ENCODE measurements at places on chromosomes 5 and 9. TPM values are rescaled to one million over a fixed set of nuclear protein-coding genes. Genes with fewer than 3 reads are reported as not detected.

Gene ANKRD18B
- not detected for total RNA-seq

Gene NRG2
- total RNA-seq = not detected

Gene ZDHHC21
- 22.6 TPM for total RNA-seq

Gene TMEM8B
- 5.0 TPM for total RNA-seq

Gene GZMA
- total RNA-seq = not detected

Gene ADAMTS6
- 3.2 TPM for total RNA-seq

Gene MAST4
- total RNA-seq = 17.2 TPM

DNA sequence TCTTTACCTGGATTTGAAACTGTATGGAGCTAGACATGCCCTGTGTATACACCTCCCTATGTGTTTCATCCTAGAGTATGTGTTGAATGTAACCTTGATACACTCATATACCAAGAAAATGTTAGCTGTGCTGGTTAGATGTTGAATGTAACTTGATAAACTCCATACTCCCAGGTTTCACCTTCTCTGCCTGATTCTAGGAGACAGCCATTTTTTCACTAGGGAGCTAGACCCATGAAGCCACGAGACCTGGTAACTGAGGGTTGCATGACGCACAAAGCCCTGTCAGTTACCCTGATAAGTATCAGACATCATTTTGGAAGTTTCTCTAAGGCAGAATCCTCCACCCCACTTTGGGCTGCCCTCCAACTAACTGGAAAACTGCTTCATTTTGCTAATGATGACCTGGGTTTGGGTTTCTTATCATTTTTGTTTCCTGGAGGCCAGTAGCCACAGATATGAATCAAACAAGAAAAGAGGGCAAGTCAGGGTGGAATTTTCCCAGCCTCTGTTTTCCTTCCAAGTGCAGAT is 478.5 kb upstream of the KIF2A start:
- H3K27ac ChIP-seq = no peak overlapping the region
- no peaks in the 10 kb centered on the region for H3K36me3 ChIP-seq
- H3K27me3 ChIP-seq = no peaks in the 10 kb centered on the region
- no peak for DNase-seq
- H3K4me1 ChIP-seq = no peaks in the 10 kb centered on the region

DNA sequence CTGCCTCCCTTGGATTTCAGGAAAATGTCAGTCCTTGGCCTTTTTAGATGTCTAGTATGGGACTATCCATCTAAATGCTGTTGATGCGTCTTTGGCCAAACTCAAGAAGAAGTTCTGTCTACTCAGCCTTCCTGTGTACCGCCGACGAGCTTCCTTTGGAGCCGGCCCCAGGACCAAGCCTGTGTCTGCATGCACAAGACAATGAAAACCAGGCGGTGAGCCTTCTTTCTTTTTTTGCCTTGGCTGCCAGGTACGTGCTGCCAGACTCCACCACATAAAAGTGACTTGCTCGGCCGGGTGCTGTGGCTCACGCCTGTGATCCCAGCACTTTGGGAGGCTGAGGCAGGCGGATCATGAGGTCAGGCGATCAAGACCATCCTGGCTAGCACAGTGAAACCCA is 6.0 kb upstream of the NEURL1B start:
- no peak overlapping the region for H3K27ac ChIP-seq
- H3K36me3 ChIP-seq = no peaks in the 10 kb centered on the region
- peaks cover 14% of the 10 kb centered on the region for H3K27me3 ChIP-seq
- H3K4me1 ChIP-seq = no peaks in the 10 kb centered on the region
- H3K4me3 ChIP-seq = no peak overlapping the region

GRCh38 chr5:35860686-35861085 is 4.0 kb downstream of the IL7R start:
- H3K36me3 ChIP-seq = no peaks in the 10 kb centered on the region
- DNase-seq = no peak
- no peak overlapping the region for H3K4me3 ChIP-seq
- H3K4me1 ChIP-seq = peaks cover 8% of the 10 kb centered on the region
- no peak overlapping the region for H3K27ac ChIP-seq

DNA sequence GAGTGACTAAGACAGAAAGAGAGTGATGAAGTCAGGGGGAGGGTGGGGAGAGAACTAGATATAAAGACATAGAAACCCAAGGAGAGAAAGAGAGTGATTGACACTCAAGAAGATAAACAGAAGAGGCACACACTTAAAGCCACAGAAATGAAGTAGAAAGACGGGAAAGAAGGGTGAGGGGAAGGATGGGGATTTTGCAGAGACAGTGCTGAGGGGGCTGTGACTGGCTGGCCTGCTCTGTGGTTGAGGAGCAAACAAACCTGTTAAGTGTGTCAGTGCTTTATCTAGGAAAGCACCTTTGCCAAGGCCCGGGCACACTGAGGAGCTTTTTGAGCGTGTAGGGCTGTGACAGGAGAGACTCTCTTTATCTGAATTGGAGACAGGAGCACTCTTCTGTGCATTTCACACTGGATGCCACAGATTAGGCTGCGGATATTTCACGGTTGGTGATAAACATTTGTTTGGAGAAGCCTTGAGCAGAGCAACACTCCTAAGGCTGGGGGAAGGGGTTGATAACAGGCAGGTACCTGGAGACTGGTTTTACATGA is 109.1 kb downstream of the DOCK2 start:
- no peaks in the 10 kb centered on the region for H3K4me1 ChIP-seq
- H3K4me3 ChIP-seq = no peak overlapping the region
- DNase-seq = no peak
- H3K27ac ChIP-seq = no peak overlapping the region
- H3K36me3 ChIP-seq = peaks cover 95% of the 10 kb centered on the region

- H3K27me3 ChIP-seq = no peaks in the 10 kb centered on the region
- DNase-seq = no peak
- H3K4me3 ChIP-seq = no peak overlapping the region
- H3K27ac ChIP-seq = no peak overlapping the region
- no peaks in the 10 kb centered on the region for H3K4me1 ChIP-seq
These were observed 8.3 kb downstream of the HDHD3 start for GRCh38 chr9:113368348-113368981.

DNA sequence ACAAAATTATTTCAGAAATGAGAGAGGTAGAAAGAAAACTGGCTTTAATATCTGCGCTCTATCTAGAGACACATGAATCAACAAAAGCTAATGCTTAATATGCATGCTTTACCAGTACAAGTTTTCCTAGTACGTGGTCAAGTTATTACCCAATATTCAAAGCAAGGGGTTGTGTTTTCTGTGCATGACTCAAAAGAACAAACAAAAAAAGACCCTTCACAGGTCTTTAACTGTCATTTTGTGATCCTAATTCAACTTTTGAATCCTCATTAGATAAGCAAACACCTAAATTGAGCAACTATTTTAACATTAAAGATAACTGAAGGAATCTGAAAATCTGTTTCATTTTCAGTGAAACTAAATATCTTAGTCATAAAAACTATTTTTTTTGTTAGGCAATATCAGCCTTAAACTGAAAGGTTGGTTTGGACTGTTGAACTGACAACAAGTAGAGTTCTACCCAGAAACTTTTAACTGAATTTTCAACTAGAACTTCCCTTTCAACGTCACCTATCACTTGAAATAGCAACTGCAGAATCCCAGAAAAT is 12.5 kb downstream of the ST8SIA4 start:
- H3K27me3 ChIP-seq = no peaks in the 10 kb centered on the region
- H3K4me1 ChIP-seq = peaks cover 72% of the 10 kb centered on the region
- peaks cover 60% of the 10 kb centered on the region for H3K36me3 ChIP-seq

DNA sequence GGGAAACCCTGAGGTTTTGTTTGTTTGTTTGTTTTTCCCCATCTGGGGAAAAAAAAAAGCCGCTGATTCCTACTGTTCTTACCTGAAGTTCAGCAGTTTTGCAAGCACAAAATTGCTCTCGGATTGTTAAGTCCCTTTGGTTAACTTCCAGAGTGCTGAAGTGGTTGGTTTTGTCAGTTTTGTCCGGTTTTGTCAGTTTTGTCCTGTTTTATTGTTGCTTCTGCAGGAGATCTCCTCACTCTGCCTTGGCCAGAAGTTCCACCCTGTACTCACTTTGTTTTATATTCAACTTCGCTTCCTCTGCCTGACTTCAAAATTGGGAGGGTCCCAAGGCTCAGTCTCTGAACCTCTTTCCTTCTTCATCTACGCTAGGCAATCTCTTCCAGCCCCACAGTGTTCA is 14.4 kb downstream of the ZNF346 start:
- H3K4me1 ChIP-seq = peaks cover 9% of the 10 kb centered on the region
- H3K27ac ChIP-seq = no peak overlapping the region
- H3K27me3 ChIP-seq = no peaks in the 10 kb centered on the region
- H3K4me3 ChIP-seq = no peak overlapping the region
- no peak for DNase-seq

GRCh38 chr5:139443831-139444453 is 4.6 kb upstream of the DNAJC18 start:
- no peaks in the 10 kb centered on the region for H3K27me3 ChIP-seq
- no peak for DNase-seq
- no peak overlapping the region for H3K4me3 ChIP-seq
- H3K36me3 ChIP-seq = peaks cover 3% of the 10 kb centered on the region
- no peak overlapping the region for H3K27ac ChIP-seq

DNA sequence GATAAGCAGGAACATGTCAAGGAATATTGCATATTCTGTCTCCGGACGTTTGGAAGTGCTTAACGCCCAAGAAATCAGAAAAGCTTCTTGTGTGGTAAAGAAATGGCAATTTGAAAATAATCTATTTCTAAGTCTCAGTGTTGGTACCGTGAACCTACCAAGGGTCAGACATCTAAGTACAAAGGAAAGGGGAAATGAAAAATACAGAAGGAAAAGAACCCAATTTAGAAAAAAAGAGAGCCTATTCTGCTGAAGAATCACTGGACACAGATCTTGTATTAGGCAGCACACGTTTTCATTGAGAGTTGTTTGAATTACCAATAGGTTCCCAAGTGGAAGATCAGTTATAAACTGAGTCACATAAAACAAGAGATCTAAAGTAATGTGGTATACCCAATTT is 46.9 kb upstream of the CEP78 start:
- no peak for DNase-seq
- peaks cover 22% of the 10 kb centered on the region for H3K4me1 ChIP-seq
- H3K4me3 ChIP-seq = no peak overlapping the region
- H3K36me3 ChIP-seq = no peaks in the 10 kb centered on the region
- H3K27me3 ChIP-seq = no peaks in the 10 kb centered on the region

DNA sequence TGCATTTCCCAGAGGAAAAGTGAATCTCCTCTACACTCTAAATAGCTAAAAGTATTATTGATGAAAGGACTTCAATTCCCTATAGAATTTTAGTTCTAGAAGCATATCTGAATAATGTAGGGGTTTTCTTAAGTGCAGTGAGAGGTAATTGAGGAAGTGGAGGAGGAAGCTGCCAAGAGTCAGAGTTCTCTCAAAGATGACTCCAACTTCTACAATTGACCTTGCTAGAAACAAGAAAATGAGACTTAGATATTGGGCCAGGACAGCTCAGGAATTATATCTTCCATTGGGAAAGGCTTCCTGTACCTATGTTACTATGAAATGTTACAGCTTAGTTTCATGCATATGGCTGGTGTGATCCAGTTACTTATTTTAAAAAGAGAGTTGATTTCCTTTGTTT is 10.4 kb upstream of the F2R start:
- no peak for DNase-seq
- H3K4me1 ChIP-seq = peaks cover 6% of the 10 kb centered on the region
- H3K27me3 ChIP-seq = no peaks in the 10 kb centered on the region
- H3K36me3 ChIP-seq = peaks cover 5% of the 10 kb centered on the region
- H3K4me3 ChIP-seq = no peak overlapping the region

- no peak for DNase-seq
- no peak overlapping the region for H3K27ac ChIP-seq
- no peaks in the 10 kb centered on the region for H3K4me1 ChIP-seq
These were observed 172.2 kb downstream of the CCDC192 start for GRCh38 chr5:127875235-127876021.

- peak overlapping the region; percentile 100 for H3K27ac ChIP-seq
- DNase-seq = peak; percentile 82
- H3K4me3 ChIP-seq = peak overlapping the region; percentile 100
- H3K4me1 ChIP-seq = peaks cover 81% of the 10 kb centered on the region
These were observed 46.1 kb downstream of the PTTG1 start for GRCh38 chr5:160467555-160468362.

GRCh38 chr5:179818746-179819295 is 1.9 kb upstream of the SQSTM1 start:
- peak overlapping the region; percentile 92 for H3K27ac ChIP-seq
- H3K36me3 ChIP-seq = peaks cover 24% of the 10 kb centered on the region
- peak overlapping the region; percentile 84 for H3K4me3 ChIP-seq
- DNase-seq = peak; percentile 92
- H3K4me1 ChIP-seq = peaks cover 60% of the 10 kb centered on the region
- H3K27me3 ChIP-seq = no peaks in the 10 kb centered on the region

GRCh38 chr9:93431539-93432105 is 19.9 kb upstream of the FAM120A start:
- no peak overlapping the region for H3K27ac ChIP-seq
- no peak for DNase-seq
- H3K36me3 ChIP-seq = no peaks in the 10 kb centered on the region
- peaks cover 4% of the 10 kb centered on the region for H3K27me3 ChIP-seq
- H3K4me1 ChIP-seq = peaks cover 6% of the 10 kb centered on the region

Data from activated B cell treated with CpG ODN at 0.5 μM for 24 hours (primary cell).